ENCODE measurements at places on chromosomes 6 and 20.

DNA sequence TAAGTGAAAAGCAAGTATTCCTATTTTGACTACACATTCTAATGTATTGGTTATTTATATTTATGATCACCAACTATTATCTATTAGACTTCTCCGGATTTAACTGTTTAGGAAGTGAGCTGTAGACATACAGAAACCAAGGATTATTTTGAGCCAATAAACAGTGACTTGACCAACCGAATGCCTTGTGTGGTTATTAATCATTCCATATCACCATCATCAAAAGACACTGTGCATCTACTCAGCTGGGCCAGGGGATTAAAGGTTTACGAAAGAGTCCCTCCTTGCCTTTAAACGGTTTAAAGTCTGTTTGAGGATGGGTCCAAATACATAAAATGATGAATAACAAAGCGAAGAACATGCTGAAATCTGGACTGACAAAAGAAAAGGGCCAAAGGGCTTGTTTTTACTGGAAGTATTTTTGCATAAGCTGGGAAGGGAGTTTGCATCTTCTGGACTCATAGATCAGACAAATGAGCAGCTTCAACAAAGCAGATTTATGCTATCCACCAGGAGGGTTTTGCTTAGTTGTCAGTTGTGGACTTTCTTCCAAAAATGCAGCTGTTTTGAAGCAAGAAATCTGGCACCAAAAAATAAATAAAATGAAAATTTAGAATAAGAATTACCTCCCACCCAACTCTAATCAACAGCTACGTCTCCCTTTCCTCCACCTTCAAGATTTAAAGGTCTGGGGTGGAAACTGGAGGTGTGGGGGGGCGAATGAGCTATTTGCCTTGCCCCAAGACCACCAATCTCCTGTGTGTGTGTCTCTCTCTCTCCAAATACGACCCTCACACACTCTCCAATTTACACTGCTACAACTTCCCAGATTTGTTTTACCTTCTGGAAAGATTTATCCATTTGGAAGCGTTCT, 33.6 kb upstream of the ID4 start:
- DNase-seq = no peak

- no peak for DNase-seq
These were observed 716.4 kb upstream of the CITED2 start for GRCh38 chr6:140090871-140091270.

DNA sequence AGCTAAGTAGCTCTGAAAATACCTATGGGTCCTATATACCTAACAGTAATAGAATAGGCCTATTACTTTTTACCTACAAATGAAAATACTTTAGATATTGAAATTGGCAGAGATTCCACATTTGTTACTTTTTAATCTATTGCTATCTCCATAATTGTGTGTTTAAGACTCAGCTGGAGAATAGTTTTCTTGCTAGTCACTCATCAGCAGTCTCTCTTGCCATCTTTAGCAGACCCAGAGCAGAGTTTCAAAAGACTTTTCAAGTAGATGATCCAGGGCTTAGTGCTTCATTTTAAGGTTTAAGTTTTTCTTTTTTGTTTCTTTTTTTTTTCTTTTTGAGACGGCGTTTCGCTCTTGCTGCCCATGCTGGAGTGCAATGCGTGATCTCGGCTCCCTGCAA, 12.9 kb downstream of the ANKS1A start:
- DNase-seq = no peak

DNA sequence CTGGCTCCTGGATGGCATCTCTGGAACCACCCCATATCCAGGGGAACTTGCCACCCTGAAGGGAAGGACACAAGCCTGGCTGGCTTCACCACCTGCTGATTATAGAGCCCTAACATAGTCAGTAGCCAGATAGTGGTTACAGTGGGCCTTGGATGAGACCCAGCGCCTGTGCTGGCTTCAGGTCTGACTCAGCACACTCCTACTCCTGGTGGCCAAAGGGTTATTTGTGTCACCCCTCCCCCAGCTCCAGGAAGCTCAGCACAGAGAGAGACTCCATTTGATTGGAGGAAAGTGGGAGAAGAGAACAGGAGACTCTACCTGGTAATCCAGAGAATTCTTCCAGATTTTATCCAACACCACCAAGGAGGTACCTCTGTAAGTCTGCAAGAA, 12.8 kb downstream of the SNX14 start:
- no peak for DNase-seq

GRCh38 chr20:4905613-4906012, 95.7 kb downstream of the SLC23A2 start:
- DNase-seq = no peak

- no peak for DNase-seq
These were observed 82.9 kb upstream of the MPC1 start for GRCh38 chr6:166465671-166466087.

All from activated T-helper 1 cell treated with anti-CD3 and anti-CD28 coated beads, Interleukin-2, amount 50 U/mL, for 16 hours (primary cell).